ENCODE measurements at places on chromosomes 6 and 20. TPM values are rescaled to one million over a fixed set of nuclear protein-coding genes. Genes with fewer than 3 reads are reported as not detected.

Gene HRH3
- total RNA-seq: not detected

Gene FAXC
- 0.16 TPM for total RNA-seq

Gene MCCD1
- not detected for total RNA-seq

Gene KCNQ5
- total RNA-seq: not detected

Gene THBD
- total RNA-seq: 205 TPM

Measured in omental fat pad (tissue), 4 donors.